ENCODE measurements at places on chromosomes 5 and 9.

- H3K36me3 ChIP-seq, result no peaks in the 10 kb centered on the region
- H3K4me3 ChIP-seq, result no peak overlapping the region
- peaks cover 31% of the 10 kb centered on the region for H3K4me1 ChIP-seq
- peak overlapping the region; percentile 94 for H3K27ac ChIP-seq
Observed at GRCh38 chr5:65128226-65128625, 353.5 kb downstream of the ADAMTS6 start.

GRCh38 chr5:110900829-110901228 is 162.0 kb downstream of the SLC25A46 start:
- peak overlapping the region; percentile 60 for H3K27ac ChIP-seq
- no peaks in the 10 kb centered on the region for H3K36me3 ChIP-seq
- no peak for DNase-seq
- H3K4me3 ChIP-seq, result no peak overlapping the region
- peaks cover 12% of the 10 kb centered on the region for H3K4me1 ChIP-seq

DNA sequence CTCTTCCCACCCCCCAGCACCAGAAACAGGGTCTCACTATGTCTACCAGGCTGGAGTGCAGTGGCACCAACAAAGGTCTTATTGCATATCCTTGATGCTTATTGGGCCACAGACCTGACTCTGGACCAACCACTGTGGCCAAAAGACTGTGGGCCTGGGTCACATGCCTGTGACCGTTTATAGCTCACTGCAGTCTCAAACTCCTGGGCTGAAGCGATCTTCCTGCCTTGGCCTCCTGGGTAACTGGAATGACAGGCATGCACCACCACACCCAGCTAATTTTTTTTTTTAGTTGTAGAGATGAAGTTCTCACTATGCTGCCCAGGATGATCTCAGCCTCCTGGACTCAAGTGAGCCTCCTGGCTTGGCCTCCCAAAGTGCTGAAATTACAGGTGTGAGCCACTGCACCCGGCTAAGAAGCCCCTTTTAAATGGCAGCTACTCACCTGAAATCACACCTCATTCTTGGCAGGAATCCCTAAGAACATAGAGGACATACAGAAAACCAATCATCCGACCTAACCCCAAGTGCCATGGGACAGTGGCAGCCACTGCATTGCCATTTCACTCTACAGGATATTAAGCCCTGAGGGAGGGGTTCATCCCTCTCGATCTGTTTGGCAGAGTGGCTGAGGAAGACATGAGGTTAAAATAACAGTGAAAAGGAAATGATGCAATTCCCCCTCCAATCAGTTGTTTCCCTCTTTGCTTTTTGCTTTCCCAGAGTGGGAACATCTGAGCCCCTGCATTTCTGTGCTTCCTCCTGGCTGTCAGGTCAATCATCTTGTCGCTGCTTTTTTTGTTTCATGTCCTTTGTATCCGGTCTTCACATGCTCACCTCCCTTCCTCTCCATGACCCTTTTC is 74.6 kb downstream of the LRRC70 start:
- no peak for DNase-seq
- no peaks in the 10 kb centered on the region for H3K27me3 ChIP-seq
- H3K4me3 ChIP-seq, result no peak overlapping the region
- no peak overlapping the region for H3K27ac ChIP-seq

DNA sequence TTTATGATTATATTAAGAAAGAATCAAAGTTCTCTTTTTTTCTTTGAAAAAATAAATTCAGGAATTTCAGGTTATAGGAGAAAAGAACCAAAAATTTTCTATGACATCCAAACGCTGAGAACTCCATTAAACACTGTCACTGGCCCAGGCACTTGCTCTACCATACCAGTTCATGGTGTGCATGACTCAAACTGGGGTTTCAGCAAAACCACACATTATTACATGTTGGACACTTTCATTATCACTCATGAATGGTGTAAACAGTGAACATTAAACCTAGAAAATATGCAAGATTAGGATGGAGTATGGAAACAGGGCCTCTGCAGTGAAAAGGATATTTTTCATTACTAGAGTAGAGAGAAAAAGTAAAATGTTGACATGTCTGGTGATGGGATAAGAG is 369.9 kb upstream of the FAM174A start:
- no peaks in the 10 kb centered on the region for H3K4me1 ChIP-seq
- no peaks in the 10 kb centered on the region for H3K27me3 ChIP-seq
- no peaks in the 10 kb centered on the region for H3K36me3 ChIP-seq
- no peak for DNase-seq
- H3K27ac ChIP-seq, result no peak overlapping the region
- H3K4me3 ChIP-seq, result no peak overlapping the region

GRCh38 chr5:137565450-137565849 is 66.3 kb upstream of the SPOCK1 start:
- H3K4me3 ChIP-seq, result peak overlapping the region; percentile 25
- no peaks in the 10 kb centered on the region for H3K27me3 ChIP-seq
- H3K4me1 ChIP-seq, result peaks cover 56% of the 10 kb centered on the region

GRCh38 chr9:130175355-130175754 is 3.2 kb downstream of the NCS1 start:
- no peak overlapping the region for H3K27ac ChIP-seq
- H3K36me3 ChIP-seq, result no peaks in the 10 kb centered on the region
- peaks cover 13% of the 10 kb centered on the region for H3K4me1 ChIP-seq
- peak; percentile 71 for DNase-seq
- H3K4me3 ChIP-seq, result no peak overlapping the region
- no peaks in the 10 kb centered on the region for H3K27me3 ChIP-seq

DNA sequence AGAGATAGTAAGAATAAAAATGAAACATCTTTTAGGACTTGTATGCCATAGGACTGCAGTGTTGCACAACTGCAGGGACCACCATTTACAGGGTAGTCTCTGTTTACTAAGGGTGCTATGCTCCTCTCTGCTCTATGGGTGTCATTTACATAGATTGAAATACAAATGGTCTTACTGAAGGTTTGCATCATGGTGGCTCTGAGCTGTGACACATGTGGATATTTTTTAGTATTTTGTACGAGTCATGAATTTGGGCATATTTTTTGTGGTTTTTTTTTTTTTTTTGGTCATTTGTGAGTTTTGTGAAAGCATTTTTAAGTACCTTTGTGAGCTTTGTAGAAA is 47.4 kb downstream of the CSNK1G3 start:
- no peaks in the 10 kb centered on the region for H3K27me3 ChIP-seq
- no peaks in the 10 kb centered on the region for H3K36me3 ChIP-seq
- DNase-seq, result no peak
- no peak overlapping the region for H3K4me3 ChIP-seq

GRCh38 chr5:62779010-62779422 is 200.4 kb downstream of the LRRC70 start:
- no peaks in the 10 kb centered on the region for H3K4me1 ChIP-seq
- DNase-seq, result peak; percentile 95
- no peak overlapping the region for H3K27ac ChIP-seq
- H3K4me3 ChIP-seq, result no peak overlapping the region
- no peaks in the 10 kb centered on the region for H3K36me3 ChIP-seq

DNA sequence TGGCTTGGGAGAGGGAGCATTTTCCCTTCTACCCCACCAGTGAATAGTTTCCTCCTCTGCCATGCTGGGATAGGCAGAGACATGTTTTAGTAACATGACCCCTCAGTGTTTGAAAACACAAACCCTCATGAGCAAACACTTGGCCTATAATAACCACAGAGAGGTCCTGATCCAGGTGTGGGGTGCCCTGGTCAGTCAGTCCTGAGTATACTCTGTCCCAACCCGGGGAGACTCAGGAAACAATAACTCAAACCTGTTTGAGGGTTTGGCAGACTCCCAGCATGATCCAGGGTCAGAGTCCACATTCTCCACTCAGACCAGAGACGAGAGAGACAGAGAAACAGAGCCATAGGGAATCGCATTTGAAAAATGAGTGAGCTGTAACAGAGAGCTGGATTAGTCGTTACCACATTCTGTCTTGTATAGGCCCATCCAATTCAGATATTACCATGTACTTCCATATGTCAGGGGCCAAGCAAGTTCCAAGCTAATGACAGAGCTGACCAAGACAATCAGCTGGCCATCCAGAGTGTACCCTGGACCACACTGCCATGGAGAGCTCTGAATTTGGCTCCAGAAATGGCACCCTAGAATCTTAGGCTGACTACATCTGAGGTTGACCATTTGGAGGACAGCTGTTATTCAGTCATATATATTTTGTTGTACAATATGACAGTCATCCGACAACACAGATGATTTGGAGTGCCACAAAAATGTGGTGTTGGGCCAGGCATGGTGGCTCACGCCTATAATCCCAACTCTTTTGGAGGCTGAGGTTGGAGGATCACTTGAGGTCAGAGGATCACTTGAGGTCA is 4.2 kb upstream of the CA9 start:
- no peak for DNase-seq
- peaks cover 8% of the 10 kb centered on the region for H3K27me3 ChIP-seq
- peaks cover 7% of the 10 kb centered on the region for H3K4me1 ChIP-seq
- no peak overlapping the region for H3K4me3 ChIP-seq
- no peaks in the 10 kb centered on the region for H3K36me3 ChIP-seq

DNA sequence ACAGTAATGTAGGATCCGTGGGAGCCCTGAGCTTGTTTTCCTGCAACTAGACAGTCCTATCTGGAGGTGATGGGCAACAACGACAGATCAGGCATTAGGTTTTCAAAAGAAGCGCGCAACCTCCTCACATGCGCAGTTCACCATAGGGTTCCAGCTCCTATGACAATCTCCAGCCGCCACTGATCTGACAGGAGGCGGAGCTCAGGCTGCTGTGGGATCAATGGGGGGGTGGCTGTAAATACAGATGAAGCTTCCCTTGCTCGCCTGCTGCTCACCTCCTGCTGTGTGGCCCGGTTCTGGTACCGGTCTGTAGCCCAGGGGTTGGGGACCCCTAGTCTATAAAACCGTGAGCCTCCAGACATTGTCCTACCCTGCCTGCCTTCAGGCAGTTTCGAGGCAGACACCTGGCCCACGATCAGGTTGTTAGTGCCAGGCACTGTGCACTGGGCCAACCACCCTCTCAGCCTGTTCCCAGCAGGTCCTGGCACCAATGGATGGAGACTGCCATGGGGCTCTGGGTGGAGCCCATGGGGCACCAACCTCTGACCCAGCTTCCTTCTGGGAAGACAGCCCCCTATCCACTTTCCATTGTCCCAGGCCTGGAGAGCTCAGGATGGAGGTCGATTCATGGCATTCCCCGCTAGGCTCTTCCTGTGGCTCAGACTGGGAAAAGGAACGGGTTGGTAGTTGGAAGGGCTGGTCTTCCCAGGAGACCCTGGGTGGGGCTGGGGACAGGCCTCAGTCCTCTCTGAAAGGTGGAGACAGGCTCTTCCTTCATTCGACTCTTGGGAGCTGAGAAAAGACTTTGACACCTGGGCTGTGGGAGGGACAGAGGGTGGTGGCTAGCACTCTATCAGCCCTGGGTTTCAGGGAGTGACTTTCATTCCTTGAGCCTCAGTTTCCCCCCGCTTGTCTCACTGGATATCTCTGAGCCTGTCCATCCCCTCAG is 1.7 kb downstream of the ENDOG start:
- no peak overlapping the region for H3K27ac ChIP-seq
- peaks cover 8% of the 10 kb centered on the region for H3K4me1 ChIP-seq
- peak; percentile 73 for DNase-seq
- peaks cover 30% of the 10 kb centered on the region for H3K36me3 ChIP-seq

All from osteoblast (primary cell).